ENCODE measurements at places on chromosomes 4 and X. TPM values are rescaled to one million over a fixed set of nuclear protein-coding genes. Genes with fewer than 3 reads are reported as not detected.

The SLC49A3 gene
- not detected for polyA plus RNA-seq

GRCh38 chr4:162461952-162462351 lies 298.2 kb upstream of the FSTL5 start:
- H3K27ac ChIP-seq, result no peak overlapping the region
- DNase-seq, result no peak
- no peaks in the 10 kb centered on the region for H3K4me1 ChIP-seq
- no peaks in the 10 kb centered on the region for H3K36me3 ChIP-seq
- no peaks in the 10 kb centered on the region for H3K27me3 ChIP-seq
- H3K4me3 ChIP-seq, result no peak overlapping the region

The SMIM31 gene
- not detected for polyA plus RNA-seq

- H3K27ac ChIP-seq, result no peak overlapping the region
- no peaks in the 10 kb centered on the region for H3K36me3 ChIP-seq
- H3K4me1 ChIP-seq, result no peaks in the 10 kb centered on the region
- no peak for DNase-seq
- no peaks in the 10 kb centered on the region for H3K27me3 ChIP-seq
Observed at GRCh38 chr4:153087671-153088194, 116.5 kb upstream of the TRIM2 start.

DNA sequence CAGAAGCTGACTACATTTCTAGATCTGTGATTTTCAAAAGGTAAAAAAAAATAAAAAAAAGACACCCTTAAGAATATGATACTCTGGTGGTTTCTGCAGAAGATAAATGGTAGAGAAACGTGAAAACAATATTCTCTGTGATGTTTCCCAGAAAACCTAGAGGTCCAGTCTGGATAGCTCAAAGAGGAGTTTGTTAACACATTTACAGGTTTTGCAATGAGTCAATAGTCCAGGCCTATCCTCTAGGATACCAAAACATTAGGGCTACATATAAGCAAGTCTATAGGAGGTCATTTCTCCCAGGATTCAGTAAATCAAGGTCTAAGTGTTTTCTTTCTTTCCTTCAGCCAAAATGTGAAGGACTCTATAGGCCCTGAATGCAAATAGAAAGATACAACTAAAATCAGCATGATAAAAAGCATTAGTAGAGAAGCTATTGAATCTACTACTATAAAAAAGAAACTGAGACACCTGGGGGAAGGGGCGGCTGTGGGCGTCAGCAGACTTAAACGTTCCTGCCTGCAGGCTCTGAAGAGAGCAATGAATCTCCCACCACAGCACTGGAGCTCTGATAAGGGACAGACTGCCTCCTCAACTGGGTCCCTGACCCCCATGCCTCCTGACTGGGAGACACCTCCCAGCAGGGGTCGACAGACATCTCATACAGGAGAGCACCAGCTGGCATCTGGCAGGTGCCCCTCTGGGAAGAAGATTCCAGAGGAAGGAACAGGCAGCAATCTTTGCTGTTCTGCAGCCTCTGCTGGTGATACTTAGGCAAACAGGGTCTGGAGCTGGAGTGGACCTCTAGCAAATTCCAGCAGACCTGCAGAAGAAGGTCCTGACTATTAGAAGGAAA lies 33.7 kb upstream of the SPP1 start:
- DNase-seq, result no peak
- H3K27ac ChIP-seq, result no peak overlapping the region
- H3K36me3 ChIP-seq, result no peaks in the 10 kb centered on the region
- H3K4me1 ChIP-seq, result no peaks in the 10 kb centered on the region

DNA sequence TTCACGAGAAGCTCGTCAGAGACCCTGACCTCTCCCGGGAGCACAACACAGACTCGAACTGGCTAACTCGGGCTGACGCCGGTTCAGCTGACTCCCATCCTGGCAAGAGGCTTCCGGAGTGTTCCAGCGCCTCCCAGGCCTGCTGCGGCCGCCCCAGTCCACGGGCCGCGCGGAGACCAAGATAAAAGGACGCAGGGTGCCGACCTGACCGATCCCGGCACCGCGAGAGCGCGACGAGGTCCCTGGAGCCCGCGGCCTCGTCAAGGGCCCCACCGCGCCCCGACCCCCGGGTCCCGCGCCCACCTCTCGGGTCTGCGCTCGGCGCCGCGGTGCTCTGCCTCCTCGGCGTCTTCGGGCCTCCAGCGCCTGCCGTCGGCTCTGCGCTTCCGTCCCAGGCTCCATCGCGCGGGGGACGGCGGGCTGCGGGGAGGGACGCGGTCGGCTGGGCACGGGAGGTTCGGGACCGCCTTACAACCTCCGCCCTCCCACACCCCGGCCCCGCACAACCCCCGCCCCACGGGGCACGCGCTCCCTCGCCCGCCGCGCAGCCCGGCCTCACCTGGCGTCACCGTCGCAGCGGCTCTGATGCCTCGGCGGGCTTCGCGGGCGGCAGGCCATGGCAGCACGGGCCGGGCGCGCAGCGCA lies 426 bp downstream of the SLBP start:
- DNase-seq, result no peak
- H3K36me3 ChIP-seq, result no peaks in the 10 kb centered on the region
- H3K27ac ChIP-seq, result peak overlapping the region; percentile 99
- no peaks in the 10 kb centered on the region for H3K27me3 ChIP-seq
- H3K4me3 ChIP-seq, result peak overlapping the region; percentile 100

The NAP1L3 gene
- polyA plus RNA-seq, result 0.08 TPM

The KLHL34 gene
- not detected for polyA plus RNA-seq

The FDCSP gene
- polyA plus RNA-seq, result not detected

The S100G gene
- polyA plus RNA-seq, result not detected

The PCDH18 gene
- polyA plus RNA-seq, result 0.83 TPM

GRCh38 chrX:41824551-41824950 lies 98.8 kb downstream of the CASK start:
- DNase-seq, result no peak
- H3K4me3 ChIP-seq, result no peak overlapping the region
- H3K36me3 ChIP-seq, result no peaks in the 10 kb centered on the region
- no peaks in the 10 kb centered on the region for H3K4me1 ChIP-seq

The HMX1 gene
- not detected for polyA plus RNA-seq

GRCh38 chr4:152601156-152601555 lies 65.3 kb upstream of the FBXW7 start:
- H3K27ac ChIP-seq, result no peak overlapping the region
- H3K27me3 ChIP-seq, result no peaks in the 10 kb centered on the region
- peaks cover 4% of the 10 kb centered on the region for H3K4me1 ChIP-seq
- no peak overlapping the region for H3K4me3 ChIP-seq

DNA sequence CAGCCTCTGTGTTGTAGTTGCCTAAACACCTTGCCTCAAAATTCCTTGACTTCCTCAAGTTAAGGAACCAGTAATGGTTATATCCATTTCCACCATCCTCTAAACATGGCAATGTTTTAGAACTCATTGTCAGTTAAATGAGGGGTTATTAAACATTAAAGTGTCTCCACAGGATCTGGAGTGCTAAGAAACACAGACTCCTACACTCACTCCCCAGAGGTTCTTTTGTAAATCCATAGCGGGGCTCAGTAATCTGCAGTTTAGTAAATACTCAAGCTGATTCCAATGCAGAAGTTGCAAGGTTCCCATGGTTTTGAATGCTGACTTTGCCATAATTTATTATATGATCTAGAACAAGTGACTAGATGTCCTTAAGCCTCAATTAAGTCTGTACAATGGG lies 245.5 kb downstream of the GPAT3 start:
- H3K36me3 ChIP-seq, result no peaks in the 10 kb centered on the region
- DNase-seq, result no peak
- no peak overlapping the region for H3K4me3 ChIP-seq

The SULT1B1 gene
- not detected for polyA plus RNA-seq

- 0 out of 2 replicates have a peak overlapping the region, but pooled peaks have one; percentile 19 for H3K4me3 ChIP-seq
- H3K4me1 ChIP-seq, result peaks cover 45% of the 10 kb centered on the region
- H3K27me3 ChIP-seq, result no peaks in the 10 kb centered on the region
- no peaks in the 10 kb centered on the region for H3K36me3 ChIP-seq
Observed at GRCh38 chr4:184860018-184860779, 34.4 kb upstream of the ACSL1 start.

DNA sequence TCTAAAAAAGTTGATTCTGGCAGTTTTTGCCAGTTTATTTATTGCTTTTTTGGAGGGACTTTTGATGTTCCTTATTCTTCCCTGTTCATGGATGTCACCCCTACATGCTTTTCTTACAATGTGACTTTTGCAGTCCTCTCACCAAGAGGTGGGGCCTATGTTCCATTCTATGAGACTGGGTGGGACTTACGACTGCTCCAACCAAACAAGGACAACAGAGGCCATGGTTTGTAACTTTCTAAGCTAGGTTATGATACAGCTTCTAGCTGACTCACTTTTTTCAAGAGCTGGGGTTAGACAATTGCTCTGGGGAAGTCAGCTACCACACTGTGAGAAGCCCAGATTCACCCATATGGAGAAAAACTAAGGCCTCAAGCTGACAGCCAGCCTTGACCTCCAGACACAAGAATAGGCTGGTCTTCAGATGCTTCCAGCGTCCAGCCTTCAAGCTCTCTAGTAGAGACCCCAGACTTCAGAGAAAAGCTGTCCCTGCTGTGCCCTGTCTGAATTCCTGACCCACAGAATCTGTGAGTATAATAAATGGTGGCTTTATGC lies 39.5 kb downstream of the ENOPH1 start:
- no peak for DNase-seq
- H3K27ac ChIP-seq, result no peak overlapping the region
- no peak overlapping the region for H3K4me3 ChIP-seq
- no peaks in the 10 kb centered on the region for H3K4me1 ChIP-seq
- no peaks in the 10 kb centered on the region for H3K27me3 ChIP-seq
- H3K36me3 ChIP-seq, result no peaks in the 10 kb centered on the region

The GPR119 gene
- not detected for polyA plus RNA-seq

The AFM gene
- not detected for polyA plus RNA-seq

The BTC gene
- not detected for polyA plus RNA-seq

The DBET gene
- polyA plus RNA-seq, result not detected

The XK gene
- not detected for polyA plus RNA-seq

The SEL1L3 gene
- 20.5 TPM for polyA plus RNA-seq

- no peaks in the 10 kb centered on the region for H3K36me3 ChIP-seq
- no peaks in the 10 kb centered on the region for H3K4me1 ChIP-seq
- no peak overlapping the region for H3K4me3 ChIP-seq
- no peak for DNase-seq
- no peaks in the 10 kb centered on the region for H3K27me3 ChIP-seq
Observed at GRCh38 chr4:61590881-61591280, 390.8 kb downstream of the ADGRL3 start.

DNA sequence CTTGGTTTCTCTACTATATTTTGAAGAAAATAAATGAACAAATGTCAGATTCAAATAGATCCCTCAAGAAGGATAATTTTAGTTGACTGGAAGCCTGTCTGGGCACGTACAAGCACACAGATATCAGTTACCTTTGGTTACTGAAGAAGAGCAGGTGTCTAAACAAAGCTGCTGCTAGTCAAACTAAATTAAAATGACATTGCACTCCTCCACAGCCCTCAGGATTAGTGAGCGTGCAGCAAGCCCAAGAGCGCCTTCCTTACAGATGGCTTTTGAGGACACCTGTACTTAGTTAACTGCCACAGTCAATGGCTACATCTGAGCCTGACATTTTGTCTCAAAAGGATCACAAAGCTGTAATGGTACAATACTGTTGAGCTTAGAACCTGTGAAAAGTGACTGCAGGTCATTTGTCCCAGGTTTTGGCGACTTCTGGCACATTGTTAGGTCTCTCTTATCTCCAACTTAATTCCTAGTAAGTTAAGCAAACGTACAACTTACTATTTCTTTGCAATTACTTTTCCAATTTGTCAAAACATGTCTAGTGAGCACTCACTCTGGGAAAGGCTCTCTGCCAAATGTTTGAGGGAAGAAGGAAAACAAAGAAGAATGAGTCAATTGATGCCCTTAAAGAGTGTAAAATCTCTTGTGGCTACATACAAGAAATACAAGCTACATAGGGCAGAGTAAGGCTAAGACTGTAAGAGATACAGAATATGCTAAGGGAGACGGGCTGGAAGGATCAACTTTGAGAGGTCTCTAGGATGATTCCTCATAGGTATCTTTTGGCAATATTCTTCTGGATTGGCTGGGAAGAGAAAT lies 25.6 kb upstream of the DAPP1 start:
- H3K4me3 ChIP-seq, result no peak overlapping the region
- DNase-seq, result no peak
- H3K4me1 ChIP-seq, result no peaks in the 10 kb centered on the region

DNA sequence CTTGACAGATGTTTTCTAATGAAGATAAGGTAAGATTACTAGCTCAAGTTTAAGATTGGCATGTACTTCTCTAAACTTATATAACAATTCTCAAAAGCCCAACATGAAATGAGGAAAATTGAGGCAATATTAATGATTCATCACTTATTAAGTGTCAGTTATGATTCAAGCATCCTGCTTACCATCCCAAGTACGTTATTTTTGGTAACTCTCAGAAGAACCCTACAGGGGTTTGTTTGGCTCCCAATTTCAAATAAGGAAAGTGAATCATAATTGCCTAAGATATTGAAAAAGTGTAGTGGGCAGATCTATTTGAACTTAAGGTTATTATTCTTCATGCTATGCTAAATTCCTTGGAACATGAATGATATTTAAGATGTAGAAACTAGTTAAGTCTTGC lies 387.9 kb upstream of the TENM3 start:
- H3K4me3 ChIP-seq, result no peak overlapping the region
- no peak overlapping the region for H3K27ac ChIP-seq
- DNase-seq, result no peak
- H3K4me1 ChIP-seq, result no peaks in the 10 kb centered on the region
- no peaks in the 10 kb centered on the region for H3K36me3 ChIP-seq

GRCh38 chrX:109886122-109886761 lies 116.7 kb upstream of the TMEM164 start:
- peaks cover 16% of the 10 kb centered on the region for H3K4me1 ChIP-seq
- no peaks in the 10 kb centered on the region for H3K27me3 ChIP-seq
- no peak overlapping the region for H3K27ac ChIP-seq
- H3K36me3 ChIP-seq, result no peaks in the 10 kb centered on the region
- no peak overlapping the region for H3K4me3 ChIP-seq

DNA sequence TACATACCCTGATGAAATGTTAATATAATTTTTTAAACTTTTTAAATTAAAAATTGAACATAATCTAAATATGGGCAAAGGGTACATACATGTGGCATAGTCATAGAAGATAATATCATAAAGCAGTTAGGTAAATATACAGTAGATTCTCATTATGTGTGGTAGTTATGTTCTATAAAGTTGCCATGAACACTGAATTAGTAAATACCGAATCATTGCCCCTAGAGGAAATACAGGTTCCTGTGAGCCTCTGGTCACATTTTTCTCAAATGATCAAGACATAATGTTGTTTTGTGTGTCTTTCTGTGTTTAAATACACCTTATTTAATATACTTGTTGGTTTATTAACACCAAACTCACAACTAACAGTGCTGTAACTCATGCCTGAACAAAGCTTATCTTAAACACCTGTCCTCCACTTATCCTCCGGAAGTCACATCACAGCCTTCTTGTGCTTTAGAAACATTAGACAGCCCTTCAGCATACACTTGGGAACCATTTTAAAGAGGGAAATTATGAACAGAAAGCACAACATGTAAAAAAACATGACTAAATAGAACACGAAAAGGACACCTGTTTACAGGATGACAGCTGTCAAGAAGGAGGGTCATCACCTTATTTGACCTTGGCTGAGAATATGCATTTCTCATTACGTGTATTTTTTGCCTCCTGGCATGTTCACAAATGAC lies 169.4 kb upstream of the NAP1L5 start:
- no peak for DNase-seq
- no peaks in the 10 kb centered on the region for H3K27me3 ChIP-seq
- H3K4me1 ChIP-seq, result no peaks in the 10 kb centered on the region
- no peak overlapping the region for H3K4me3 ChIP-seq

The PABPC1L2A gene
- not detected for polyA plus RNA-seq

GRCh38 chr4:101115887-101116286 lies 231.4 kb downstream of the PPP3CA start:
- H3K27me3 ChIP-seq, result no peaks in the 10 kb centered on the region

The MAGEA6 gene
- not detected for polyA plus RNA-seq

The LARP1B gene
- 10.0 TPM for polyA plus RNA-seq

The IL3RA gene
- polyA plus RNA-seq, result 16.4 TPM

- DNase-seq, result no peak
- H3K4me1 ChIP-seq, result no peaks in the 10 kb centered on the region
- H3K36me3 ChIP-seq, result no peaks in the 10 kb centered on the region
- no peak overlapping the region for H3K4me3 ChIP-seq
Observed at GRCh38 chr4:188232428-188232827, 93.2 kb downstream of the TRIML1 start.

The TEX13A gene
- not detected for polyA plus RNA-seq

Measured in GM12878 (cell line).